Mesendoderm (in vitro differentiated cells): ENCODE measurements at places on chromosomes 12 and 14.

DNA sequence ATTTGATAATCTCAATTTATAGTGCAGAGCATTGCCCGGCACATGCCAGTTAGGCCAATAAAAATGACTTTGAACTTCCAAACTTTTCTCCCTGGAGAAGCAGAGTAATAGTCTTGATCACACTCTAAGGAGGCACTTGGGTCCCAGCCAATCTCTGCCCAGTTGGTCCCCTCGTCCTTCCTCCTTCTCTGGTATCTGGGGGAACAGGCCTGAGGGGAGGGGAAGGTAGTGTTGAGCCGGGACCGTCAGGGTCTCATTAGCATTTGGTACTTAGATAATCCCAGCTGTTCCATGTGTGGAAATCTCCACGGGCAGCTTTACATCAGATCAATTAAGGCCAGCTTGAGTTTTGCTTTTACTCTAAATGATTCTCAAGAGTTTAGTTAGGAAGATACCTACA is 70.1 kb downstream of the ZNF641 start:
- DNase-seq: no peak

- no peak for DNase-seq
These were observed 213.2 kb upstream of the DIO3 start for GRCh38 chr14:101347893-101348777.

DNA sequence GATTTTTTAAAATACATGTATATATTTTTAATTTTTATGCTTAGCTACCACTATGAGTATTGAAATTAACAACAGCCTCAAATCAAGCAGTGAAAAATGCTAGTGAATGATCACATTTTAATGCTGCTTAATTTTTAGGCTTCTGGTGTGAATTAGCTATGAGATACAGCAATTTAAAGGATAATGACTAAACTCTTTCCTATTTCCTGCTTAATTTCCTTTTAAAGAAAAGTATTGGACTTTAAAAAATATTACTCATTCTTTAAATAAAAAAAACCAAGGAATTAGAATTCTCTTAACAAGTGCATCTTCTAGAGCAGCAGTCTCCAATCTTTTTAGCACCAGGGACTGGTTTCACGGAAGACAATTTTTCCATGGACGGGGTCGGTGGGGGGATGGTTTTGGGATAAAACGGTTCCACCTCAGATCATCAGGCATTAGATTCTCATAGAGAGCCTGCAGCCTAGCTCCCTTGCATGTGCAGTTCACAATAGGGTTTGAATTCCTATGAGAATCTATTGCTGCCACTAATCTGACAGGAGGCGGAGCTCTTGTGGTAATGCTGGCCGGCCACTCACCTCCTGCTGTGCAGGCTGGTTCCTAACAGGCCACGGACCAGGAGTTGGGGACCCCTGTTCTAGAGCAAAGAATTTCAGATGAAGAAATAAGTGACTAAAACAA is 18.6 kb upstream of the NTN4 start:
- no peak for DNase-seq

DNA sequence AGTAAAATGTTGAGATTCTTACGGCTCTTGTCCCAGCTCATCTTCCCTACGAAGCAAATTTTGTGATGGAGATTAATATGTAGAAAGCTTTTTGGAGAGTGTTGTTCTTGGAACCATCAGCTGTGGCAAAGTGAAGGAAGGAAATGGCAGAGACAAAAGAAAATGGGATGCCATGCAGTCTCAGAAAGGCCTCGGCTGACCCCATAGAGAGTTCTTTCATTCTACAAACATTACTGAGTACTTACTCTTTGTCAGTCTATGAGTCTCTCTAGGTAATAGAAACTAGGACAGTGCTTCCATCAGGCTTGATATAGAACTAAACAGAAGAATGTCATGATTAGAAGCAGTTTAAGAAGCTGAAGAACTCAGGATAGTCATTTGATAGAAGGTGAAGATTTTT is 134.1 kb downstream of the PLEKHA5 start:
- no peak for DNase-seq

DNA sequence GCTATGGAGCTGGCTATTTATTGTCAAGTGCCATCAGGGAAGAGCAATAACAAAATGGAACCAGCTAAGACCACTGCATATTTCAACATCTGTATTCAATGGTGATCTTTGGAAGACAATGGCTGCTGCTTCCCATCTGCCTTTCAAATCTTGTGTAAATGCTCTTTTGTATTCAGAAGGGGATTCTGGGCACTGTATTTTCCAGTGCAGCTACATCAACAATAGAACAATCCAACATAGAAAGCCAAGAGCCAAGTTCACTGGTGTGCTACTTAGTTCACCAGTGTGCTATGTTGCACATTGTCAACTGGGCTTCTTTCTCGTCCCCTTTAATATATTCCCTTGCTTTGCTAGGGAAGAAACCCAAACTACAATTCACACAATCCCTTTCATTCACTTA is 128.8 kb upstream of the OR4E1 start:
- DNase-seq: peak; percentile 21

GRCh38 chr12:118326991-118327390 is 45.7 kb downstream of the TAOK3 start:
- no peak for DNase-seq

DNA sequence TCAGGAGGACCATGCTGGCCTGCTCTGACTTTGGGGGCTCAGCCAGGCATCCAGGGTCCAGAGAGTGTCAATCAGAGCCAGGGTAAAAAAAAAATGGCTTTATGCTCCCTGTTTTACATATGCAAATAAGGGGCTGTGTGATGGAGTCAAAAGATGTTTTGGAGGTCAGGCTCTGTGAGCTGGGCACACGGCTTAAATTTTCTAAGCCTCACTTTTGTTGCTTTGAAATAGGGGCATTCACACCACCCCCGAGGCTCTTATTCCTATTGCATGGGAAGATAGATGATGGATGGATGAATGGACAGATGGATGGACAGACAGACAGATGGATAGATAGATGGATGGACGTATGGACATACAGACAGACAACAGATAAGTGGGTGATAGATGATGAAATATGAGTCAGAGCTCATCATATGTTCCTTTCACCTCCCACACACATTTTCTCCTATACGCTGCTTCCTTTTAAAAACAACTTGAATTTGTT is 42.7 kb downstream of the RIN3 start:
- DNase-seq: no peak

DNA sequence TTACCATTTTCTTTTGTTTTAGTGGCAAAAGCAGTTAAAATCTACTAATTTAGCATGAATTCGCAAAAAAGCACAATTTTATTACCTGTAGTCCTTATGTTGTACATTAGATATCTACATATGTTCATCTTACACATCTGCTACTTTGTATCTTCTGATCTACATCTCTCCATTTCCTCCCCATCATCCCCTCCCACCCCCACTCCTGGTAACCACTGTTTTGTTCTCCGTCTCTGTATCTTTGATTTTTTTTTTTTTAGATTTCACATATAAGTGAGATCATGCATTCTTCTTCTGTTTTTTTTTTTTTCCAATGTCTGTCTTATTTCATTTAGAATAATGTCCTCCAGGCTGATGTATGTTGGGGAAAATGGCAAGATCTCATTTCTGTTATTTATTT is 922.7 kb downstream of the VRK1 start:
- DNase-seq: no peak

DNA sequence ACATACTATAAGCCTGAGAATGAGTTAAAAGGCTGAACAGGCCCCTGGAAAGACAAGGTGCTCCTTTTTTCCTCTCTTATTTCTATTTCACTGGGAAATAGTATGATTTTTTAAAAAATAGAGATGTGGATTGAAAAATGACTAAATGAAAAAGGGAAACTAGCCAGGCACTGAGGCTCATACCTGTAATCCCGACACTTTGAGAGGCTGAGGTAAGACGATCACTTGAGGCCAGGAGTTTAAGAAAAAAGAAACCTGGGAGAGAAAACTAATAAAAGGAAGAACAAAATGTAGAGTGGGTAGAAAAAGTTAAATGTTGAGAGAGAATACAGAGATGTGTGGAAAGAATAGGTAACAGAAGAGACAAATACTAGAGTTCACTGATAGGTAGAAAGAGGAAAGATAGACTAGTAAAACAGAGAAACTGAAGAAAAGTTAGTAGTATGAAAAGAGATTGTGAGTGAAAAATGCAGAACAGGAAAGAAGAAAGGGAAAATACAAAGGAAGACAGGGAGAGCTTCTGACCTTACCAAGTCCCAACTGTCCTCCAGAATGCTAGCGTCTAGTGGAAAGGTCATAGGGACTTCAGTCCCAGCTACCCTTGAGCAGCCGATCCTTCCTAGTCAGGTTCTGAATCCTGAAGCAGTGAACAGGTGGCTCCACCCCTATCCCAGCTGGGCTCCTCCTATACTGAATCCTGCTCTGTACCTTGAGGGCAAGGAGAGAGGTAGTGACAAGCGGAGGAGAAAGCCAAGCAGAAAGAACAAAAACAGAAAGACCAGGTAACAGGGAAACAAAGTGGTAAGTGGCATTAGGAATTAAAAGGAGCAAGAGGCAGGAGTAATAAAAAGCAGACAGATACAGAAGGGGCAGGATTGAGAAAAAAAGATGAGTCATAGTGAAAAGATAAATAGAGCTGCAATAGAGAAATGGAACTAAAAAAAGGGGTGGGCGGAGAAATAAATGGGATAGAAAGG is 7.3 kb downstream of the TMEM116 start:
- DNase-seq: peak; percentile 75

DNA sequence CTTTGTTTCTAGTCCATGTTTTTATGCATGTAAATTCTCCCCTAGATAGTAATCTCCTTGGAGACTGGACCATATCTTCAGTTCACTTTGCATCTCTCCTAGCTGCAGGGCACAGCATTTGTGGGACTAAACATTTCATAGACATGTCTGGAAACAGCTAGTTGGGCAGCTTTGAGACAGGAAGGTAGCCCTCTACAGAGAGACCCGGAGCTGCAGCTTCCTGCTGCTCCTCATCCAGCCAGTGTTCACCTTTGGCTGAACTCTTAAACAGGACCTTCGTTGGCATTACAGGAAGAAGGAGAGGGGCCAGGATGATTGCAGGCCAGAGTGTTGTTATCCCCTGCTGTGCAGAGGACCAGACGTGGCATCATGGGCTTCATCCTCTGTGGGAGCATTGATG is 52.9 kb downstream of the GNS start:
- DNase-seq: no peak

- DNase-seq: no peak
These were observed 172.2 kb upstream of the PRICKLE1 start for GRCh38 chr12:42761601-42762350.

DNA sequence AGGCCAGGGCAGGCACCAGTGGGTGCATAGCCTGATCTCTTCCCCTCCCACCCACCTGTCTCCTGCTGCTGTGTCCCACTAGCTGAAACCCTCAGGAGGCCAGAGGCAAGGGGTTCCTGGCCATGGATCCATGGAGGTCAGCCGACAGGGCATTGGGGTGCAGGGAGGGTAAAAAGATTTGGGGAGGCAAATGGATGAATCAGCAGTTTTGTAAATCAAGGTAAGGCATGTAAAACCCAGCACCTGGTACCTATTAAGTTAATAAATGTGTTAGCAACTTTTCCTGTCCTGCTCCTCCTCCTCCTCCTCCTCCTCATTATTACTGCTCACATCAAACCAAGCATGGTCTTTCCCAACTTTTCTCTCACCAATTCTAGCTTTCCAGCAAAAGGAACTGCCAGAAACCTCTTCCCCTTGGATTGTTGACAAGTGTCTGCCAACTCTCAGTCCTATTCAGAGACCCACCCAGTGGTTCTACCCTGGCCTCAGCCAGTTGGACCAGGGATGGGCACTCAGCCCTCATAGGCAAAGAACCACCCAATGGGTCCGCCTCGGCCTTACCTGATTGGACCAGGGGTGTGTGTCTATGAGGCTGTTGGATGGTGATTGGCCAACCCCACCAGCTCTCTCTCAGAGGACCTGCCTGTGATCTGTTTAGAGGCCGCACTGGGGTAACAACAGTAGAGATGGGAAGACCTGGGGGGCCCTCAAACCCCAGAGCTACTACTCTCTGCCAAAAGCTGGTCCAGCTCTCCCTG is 155.7 kb upstream of the GSC start:
- DNase-seq: no peak

DNA sequence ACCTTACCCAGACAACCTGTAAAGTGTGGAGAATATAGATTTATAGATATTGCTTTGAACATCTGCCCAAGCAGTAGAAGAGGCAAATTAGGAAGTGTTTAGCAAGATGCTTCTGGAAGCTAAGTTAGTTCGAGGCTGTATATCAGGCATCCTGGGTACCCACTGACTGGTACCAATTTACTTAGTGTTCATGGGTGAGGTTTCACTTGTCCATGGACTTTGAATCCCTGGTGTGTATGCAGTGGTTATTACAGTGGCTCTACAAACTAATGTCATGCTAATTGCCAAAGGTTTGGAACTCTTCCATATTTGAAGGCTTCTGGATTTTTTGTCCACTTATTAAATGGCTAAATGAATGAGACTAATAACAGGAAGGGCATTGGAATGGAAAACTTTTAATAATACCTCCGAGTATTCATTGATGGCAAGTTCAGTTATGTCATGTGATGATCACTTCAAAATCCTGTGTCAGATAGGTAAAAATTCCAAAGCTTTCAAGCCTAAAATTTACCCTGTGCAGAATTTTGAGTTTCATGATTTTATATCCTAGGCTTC is at the start of gene OR4E2:
Gene OR4E2 (plus strand): TSS at position 505 of the 555 bp plus-strand sequence. CDS start 11,248 bp downstream, outside the sequence.
- DNase-seq: no peak

GRCh38 chr12:39804898-39805297 is 185.3 kb upstream of the ABCD2 start:
- DNase-seq: no peak

DNA sequence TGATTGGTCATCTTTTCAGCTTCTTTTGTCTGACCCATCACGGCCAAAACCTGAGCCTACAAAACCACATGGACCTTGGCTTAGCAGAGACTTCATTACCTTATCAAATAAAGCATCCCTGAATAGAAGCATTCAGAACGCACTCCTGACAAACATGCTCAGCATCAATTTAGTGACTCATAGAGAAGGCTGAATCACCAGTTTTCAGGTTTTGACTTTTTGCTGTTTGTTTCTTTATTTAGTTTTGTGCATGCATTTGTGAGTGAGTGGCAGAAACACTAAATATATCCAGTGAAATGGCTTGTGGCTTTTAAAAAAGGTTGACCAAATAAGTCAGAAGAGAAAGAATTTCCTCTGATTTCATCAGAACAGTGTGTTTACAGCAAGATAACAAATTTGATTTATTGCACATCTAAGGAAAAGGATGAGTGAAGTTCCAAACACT is 19.0 kb upstream of the OVCH1 start:
- no peak for DNase-seq
